ENCODE measurements at places on chromosomes 1 and 21. TPM values are rescaled to one million over a fixed set of nuclear protein-coding genes. Genes with fewer than 3 reads are reported as not detected.

GSTM5 gene
- total RNA-seq, result 0.09 TPM

DNA sequence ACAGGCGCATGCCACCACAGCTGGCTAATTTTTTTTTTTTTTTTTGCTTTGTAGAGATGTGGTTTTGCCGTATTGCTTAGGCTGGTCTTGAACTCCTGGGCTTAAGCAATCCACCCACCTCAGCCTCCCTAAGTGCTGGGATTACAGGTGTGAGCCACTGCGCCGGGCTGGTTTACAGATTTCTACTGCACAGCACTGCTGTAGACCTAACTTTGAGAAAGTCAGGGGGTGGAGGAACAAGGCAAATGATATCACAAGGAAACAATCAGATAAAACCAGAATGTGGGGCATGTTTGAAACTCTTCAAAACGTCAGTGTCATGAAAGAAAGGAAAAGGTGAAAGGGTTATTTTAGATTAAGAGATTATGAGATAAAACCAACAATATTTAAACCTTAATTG lies 45.3 kb downstream of the URB2 start:
- 0 out of 2 replicates have a peak, but pooled peaks cover 3% of the 10 kb centered on the region for H3K4me1 ChIP-seq
- peaks cover 7% of the 10 kb centered on the region for H3K36me3 ChIP-seq
- H3K27ac ChIP-seq, result no peak overlapping the region
- no peak for DNase-seq
- H3K27me3 ChIP-seq, result no peaks in the 10 kb centered on the region

- H3K4me1 ChIP-seq, result peaks cover 42% of the 10 kb centered on the region
- no peaks in the 10 kb centered on the region for H3K27me3 ChIP-seq
- no peak overlapping the region for H3K27ac ChIP-seq
- DNase-seq, result no peak
- no peak overlapping the region for H3K4me3 ChIP-seq
These were observed 87.6 kb upstream of the SELENON start for GRCh38 chr1:25712299-25712970.

DNA sequence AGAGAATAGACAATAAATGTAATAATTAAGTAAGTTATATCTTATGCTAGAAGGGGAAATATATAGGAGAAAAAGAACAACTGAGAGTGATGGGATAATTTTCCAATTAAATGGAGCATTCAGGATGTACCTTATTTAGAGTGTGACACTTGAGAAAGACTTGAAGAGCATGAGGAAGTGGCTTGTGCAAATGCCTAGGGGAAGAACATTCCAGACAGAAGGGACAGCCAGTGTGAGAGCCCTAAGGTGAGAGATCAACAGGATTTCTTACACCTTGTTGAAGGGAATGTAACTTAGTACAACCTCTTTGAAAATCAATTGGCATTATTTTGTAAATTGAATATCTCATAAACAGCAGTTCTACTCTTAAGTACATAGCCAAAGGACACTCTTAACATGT lies 28.8 kb upstream of the TSPAN2 start:
- peaks cover 4% of the 10 kb centered on the region for H3K27me3 ChIP-seq
- H3K4me1 ChIP-seq, result peaks cover 18% of the 10 kb centered on the region
- H3K4me3 ChIP-seq, result no peak overlapping the region
- no peak for DNase-seq
- peaks cover 32% of the 10 kb centered on the region for H3K36me3 ChIP-seq

DNA sequence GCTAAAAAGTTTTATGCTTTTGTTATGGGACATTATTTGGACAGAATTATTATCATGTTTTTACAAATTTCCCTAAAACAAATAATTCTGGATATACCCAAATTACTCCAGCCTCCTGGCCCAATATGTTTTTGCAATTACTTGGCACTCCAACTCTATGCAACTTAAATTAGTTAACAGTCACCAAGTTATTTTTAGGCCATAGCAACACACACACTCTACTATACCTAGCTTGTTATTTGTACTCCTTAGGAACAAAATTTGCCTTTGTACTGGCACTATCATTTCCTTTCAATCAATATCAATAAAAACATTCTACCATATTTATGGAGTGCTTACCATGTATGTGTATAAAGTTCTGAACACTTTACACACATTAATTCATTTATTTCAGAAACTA lies 7.7 kb downstream of the DUSP10 start:
- H3K4me3 ChIP-seq, result no peak overlapping the region
- no peak for DNase-seq
- H3K27ac ChIP-seq, result no peak overlapping the region
- H3K36me3 ChIP-seq, result peaks cover 19% of the 10 kb centered on the region
- no peaks in the 10 kb centered on the region for H3K27me3 ChIP-seq

All from WTC11 (cell line).